Stimulated activated CD8-positive, alpha-beta memory T cell treated with anti-CD3 and anti-CD28 coated beads, Interleukin-15, amount 100 ng/mL, for 24 hours (primary cell): ENCODE measurements at places on chromosomes 2 and 18.

GRCh38 chr2:170685591-170685990, 29.5 kb upstream of the SP5 start:
- DNase-seq: no peak

GRCh38 chr2:234425639-234426603, 71.0 kb downstream of the ARL4C start:
- DNase-seq: no peak

DNA sequence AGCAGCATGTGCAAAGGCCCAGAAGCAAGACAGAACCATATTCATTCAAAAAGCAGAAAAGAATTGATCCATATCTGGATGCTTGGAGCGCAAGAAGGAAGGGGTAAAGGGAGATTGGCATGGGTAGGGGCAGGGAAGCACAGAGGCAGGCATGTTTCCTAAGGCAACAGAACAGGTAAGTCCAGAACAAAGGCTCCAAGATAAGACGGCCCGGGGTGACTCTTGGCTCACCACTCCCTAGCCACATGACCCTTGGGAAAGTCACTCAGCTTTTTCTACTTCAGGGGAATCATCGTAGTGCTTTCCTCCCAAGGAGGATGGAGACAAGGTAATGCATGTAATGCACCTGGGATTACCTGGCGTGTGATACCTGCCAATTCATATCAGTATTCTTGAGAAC, 37.7 kb upstream of the ST3GAL5 start:
- DNase-seq: no peak

DNA sequence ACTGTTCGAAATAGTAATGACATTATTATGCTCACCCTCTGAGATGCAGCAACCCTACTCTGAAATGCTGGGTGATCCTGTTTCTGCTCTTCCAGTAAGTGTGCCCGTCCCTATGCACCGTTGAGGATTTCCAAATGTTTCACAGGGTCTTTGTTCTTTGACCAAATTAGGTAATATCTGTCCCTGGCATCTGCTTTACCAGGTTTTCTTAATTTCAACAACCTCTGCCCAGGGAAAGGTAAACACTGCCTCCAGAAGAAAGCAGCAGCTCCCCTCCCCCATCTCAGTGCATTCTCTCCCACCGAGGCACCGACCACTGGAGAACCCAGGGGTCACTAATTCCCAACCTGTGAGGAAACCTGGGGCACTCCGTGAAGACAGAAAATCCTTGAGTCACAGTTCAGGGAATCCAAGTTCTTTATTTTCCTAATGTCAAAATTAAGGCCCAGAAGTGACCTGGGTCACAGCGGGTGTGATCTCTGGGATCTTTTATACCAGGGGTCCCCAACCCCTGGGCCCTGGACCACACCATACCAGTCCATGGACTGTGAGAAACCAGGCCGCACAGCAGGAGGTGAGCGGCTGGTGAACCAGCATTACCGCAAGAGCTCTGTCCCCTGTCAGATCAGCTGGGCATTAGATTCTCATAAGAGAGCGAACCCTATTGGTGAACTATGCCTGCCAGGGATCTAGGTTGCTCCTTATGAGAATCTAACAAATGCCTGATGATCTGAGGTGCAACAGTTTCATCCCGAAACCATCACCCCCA, 1.2 kb upstream of the GRB14 start:
- DNase-seq: no peak

GRCh38 chr2:10076988-10077527, 3.2 kb downstream of the CYS1 start:
- DNase-seq: no peak

DNA sequence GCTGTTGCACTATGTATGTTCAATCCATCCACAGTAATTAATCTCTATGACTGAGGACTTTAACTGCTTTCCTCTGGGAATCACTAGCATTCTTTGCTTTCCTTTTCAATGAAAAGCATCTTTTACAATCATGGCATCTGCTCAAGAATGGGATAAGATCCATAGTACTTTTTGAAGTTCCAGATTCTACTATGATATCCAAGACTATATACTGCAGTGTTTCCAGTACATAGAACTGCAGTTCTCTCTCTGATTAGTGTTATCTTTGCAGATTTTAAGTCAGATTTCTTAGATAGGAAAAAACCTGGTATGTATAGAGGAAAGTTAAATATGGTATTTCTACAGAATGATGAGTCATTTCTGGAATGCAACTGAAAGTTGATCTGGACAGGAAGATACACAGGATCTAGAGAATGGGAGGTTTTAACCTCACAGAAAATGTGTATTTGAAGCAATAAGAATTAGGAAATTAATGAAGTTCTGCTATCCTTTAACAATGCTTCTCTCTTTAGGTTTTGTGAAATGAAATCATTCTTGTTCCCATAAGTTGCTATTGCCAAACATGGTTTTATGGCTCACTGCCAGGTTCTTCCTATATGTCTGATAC, 670.7 kb downstream of the ERBB4 start:
- DNase-seq: no peak

DNA sequence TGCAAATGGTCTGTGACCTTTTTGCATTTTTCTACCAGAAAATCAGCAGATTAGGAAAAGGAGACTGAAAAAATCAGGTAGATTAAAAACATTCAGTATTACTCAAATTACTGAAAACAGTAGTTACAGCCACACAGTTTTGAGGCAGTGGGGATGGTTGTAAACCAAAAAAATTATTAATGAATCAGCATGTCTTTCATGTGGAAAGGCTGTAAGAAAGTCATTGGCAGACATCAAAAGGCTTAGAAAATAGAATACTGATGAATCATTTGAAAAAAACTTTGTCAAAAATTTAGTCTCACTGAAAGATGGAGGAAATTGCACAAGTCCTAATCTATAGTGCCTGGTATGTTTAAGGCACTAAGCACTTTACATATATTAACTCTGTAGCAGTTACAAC, 133.9 kb upstream of the GCFC2 start:
- no peak for DNase-seq

DNA sequence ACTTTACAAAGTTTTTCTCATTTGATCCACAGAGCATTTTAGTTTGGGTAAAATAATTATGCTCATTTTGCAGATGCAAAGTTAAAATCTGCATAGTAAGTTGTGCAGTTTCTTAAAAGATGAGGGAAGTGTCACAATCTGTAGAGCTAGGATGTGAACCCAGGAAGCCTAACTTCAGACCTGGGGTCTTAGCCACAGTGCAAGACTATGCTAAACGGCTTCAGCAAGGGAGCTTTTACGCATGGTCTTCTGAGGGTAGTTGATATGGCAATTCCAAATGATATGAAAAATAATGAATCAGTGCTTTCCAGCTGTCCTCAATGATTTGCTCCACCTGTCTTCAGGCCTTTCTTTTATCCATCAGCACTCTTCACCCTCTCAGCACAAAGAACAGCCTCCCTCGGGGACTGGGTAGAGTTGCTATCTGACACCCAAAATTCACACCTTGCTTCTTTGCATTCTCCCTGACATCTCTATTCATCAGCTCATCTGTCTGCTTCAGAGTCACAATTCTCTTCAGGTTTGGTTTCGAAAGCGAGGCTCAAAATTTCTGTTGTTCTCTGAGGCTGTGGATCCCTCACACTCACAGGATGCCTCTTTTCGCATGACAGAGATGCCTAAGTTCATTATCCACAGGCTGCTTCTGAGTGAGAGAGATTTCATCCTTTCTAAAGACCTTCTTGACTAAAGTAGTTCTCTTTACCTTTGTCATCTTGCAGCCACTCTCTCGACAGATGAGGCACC, 302.5 kb downstream of the NRXN1 start:
- no peak for DNase-seq

DNA sequence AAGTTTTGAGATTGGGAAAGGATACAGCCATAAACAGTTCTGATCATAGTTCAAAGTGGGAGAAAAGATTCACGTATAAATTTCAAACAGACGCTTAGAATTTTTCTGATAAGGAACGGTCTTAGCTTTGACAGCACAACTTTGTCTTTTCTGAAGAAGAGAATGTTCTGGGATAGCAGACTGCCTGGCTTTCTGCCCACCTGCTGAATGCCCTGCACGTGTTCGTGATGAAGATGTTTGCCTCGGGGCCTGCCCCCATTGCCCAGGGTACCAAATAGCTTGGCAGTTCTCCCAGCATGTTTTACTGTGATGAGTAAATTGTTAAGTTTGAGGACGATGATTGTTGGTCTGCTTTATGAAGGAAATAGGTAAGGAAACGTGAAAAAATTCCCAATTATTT, 4.6 kb downstream of the MRPL33 start:
- DNase-seq: no peak

DNA sequence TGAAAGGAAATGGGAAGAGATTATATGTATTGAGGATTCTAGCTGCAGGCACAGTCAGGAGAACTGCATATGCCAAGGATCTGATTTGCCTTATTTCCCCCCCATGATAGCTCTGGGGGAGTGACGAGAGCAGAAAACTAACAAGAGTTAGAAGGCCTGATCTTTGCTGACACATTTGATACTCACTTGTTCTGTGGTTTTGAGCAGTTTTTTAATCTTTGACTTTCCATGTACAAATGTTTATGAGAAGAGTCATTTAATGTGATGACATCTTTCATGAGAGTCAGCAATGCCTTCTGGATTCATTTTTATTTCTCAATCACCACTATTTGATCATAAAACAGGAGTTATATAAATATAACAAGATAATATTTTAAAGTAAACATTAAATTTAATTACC, 12.7 kb upstream of the SERPINB7 start:
- DNase-seq: no peak
